ENCODE measurements at places on chromosomes 5 and 9.

- no peak for DNase-seq
Measured at GRCh38 chr5:126909856-126910255, 120.5 kb downstream of the MARCHF3 start.

- no peak for DNase-seq
Measured at GRCh38 chr5:68407311-68408239, 192.0 kb downstream of the PIK3R1 start.

- DNase-seq: no peak
Measured at GRCh38 chr9:80619356-80619755, 1047.6 kb downstream of the TLE4 start.

- DNase-seq: no peak
Measured at GRCh38 chr9:90442723-90443122, 199.9 kb downstream of the DIRAS2 start.

- DNase-seq: no peak
Measured at GRCh38 chr9:7185612-7186011, 427.8 kb downstream of the KDM4C start.

DNA sequence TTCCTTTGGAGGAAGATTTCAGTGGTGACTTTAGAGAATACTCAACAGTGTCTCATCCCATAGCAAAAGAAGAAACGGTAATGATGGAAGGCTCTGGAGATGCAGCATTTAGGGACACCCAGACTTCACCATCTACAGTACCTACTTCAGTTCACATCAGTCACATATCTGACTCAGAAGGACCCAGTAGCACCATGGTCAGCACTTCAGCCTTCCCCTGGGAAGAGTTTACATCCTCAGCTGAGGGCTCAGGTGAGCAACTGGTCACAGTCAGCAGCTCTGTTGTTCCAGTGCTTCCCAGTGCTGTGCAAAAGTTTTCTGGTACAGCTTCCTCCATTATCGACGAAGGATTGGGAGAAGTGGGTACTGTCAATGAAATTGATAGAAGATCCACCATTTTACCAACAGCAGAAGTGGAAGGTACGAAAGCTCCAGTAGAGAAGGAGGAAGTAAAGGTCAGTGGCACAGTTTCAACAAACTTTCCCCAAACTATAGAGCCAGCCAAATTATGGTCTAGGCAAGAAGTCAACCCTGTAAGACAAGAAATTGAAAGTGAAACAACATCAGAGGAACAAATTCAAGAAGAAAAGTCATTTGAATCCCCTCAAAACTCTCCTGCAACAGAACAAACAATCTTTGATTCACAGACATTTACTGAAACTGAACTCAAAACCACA is 67.4 kb downstream of the VCAN start:
- DNase-seq: no peak
